ENCODE measurements at places on chromosomes 12 and 14.

GRCh38 chr12:110403976-110404682 is 621 bp upstream of the ANAPC7 start:
- peak; percentile 73 for DNase-seq

- peak; percentile 11 for DNase-seq
These were observed 23.1 kb downstream of the AEBP2 start for GRCh38 chr12:19462406-19462805.

GRCh38 chr12:122830517-122831214 is 4.6 kb upstream of the HIP1R start:
- no peak for DNase-seq

DNA sequence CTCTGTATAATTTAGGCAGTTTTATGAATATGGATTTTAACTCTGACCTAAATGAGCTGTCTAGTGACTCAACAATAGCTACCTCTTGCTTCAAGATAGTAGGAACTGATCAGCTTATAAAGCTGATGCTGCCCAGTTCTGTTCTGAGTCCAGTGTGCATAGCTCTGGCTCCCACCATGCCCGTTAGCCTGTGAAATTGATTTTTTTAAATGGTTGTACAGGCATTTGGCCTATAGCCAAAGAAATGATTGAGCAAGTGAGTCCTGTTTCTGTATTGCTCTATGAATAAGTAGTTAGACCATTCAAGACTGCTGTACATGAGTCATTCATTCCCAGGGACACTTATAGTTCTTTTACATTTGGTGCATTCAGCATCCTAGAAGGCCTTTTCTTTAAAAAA is 36.4 kb downstream of the SAMD4A start:
- DNase-seq: no peak

DNA sequence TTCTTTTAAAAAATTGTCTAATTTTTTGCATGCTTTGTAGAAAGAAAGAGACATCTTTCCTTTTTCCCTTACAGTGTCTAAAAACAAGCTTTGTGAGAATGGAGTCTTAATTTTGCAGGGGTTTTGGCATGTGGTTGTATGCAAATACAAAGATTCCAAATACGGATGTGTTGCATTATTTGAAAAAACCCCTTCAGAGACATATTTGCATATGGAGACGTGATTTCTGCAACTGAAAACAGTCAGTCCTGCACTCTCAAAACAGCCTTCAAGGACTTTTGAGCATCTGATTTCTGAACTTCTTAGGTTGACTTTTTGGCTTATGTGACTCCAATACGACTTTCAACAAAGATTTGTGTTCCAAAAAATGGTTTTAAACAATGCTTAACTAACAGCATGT is 7.8 kb downstream of the IRAK3 start:
- DNase-seq: no peak

GRCh38 chr14:90544566-90544965 is 147.7 kb downstream of the CALM1 start:
- DNase-seq: no peak

GRCh38 chr12:99436584-99436983 is 211.0 kb upstream of the GARIN6 start:
- no peak for DNase-seq

DNA sequence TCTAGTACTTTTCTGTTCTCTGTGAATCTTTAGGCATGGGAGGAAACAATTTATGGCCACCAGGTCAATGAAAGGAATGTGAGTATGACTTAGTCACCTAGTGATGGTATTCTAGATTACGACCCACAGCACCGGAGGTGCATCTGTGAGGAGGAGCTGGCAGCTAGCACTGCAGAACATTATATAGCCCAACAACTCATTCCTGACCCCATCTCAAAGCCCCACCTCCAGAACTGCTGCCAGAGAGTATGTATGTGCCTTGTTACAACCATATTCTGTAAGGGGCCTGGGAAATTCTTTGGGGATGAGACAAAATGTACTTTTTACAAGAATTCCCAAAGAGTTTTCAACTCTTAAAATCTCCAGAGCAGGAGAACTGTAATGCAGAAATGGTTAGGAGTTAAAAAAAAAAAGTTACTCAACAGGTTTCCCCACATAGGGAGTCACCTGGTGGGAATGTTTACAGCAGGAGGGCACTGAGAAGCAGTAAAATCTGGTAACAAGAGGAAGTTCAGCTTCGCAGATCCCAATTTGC is 34.9 kb upstream of the CERS5 start:
- no peak for DNase-seq

GRCh38 chr14:35435177-35435576 is 30.6 kb upstream of the NFKBIA start:
- no peak for DNase-seq

DNA sequence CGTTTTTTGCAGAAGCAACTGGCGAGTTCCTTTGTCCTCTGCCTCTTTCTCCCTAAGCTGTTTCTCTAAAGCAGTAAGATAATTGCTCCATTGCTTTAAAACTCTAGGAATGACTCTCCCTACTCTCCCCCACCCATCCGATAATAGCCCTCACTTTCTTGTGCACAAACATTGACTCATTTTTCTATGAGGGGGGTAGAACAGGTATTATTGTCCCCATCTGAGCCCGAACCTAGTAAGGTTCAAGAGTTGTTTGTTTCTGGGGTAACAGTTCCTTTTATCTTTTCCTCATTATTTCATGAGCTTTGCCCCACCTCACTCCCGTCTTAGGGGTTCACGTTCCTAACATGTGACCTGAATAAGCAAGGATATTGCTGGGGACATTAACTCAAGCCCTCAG is 190.6 kb downstream of the EMP1 start:
- no peak for DNase-seq

DNA sequence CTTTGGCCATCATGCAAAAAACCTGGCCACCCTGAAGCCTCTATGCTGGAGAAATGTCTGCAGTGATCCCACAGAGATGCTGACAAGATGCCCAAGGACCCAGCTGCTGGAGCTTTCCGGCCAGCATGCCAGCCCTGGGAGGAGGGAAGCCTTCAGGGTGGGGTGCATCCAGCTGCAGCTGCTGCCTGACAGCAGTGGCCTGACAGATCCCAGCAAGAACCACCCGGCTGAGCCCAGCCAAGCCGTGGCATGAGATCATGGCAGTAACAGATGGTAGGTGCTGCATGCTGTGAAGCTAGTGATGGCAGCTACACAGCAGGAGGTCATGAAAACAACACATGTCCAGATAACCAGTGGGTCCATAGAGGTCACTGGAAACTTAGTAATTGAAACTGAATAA is 13.8 kb downstream of the CLBA1 start:
- DNase-seq: no peak

DNA sequence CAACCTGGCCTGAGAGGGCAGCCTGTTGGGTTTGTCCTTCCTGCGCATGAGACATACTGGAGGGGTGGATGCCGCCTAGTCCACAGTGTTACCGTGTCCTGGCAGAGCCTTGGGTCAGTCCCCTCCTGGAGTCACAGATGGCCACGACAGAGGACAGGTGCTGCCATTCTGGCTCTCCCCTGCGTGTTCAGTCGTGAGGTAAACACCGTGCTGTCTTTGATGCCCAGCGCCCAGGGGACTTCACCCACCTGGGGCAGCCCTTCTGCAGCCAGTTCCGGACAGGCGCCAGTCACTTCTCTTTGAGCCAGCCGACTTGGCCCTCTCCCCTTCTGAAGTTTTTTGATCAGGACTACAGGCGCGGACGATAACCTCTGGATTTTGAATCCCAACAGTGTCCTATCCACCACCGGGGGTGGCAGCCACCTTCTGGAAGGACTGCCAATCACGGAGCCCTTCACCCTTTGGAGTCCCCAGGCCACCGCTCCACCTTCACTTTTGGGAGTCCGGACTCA is 933.0 kb downstream of the DIO2 start:
- DNase-seq: no peak

- no peak for DNase-seq
These were observed 174.4 kb downstream of the SYT10 start for GRCh38 chr12:33265033-33265731.

DNA sequence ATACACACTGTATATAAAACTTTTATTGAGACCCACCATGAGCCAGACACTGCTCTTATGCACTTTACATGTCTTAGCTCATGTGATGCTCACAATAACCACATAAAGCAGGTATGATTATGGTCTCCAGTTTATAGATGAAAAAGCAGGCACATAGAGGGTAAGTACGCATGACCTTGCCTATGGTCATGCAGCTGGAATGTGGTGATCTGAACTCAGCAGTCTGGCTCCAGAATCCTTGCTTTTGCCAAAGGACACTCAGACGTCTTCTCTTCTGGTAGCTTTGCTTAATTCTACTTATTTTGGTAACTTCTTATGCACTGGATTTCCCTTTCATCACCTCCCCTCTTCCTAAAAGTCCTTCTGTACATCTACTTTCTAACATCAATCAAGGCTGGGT is 103.3 kb upstream of the CRY1 start:
- no peak for DNase-seq

- DNase-seq: no peak
These were observed 185.5 kb upstream of the FAR2 start for GRCh38 chr12:28963554-28963953.

DNA sequence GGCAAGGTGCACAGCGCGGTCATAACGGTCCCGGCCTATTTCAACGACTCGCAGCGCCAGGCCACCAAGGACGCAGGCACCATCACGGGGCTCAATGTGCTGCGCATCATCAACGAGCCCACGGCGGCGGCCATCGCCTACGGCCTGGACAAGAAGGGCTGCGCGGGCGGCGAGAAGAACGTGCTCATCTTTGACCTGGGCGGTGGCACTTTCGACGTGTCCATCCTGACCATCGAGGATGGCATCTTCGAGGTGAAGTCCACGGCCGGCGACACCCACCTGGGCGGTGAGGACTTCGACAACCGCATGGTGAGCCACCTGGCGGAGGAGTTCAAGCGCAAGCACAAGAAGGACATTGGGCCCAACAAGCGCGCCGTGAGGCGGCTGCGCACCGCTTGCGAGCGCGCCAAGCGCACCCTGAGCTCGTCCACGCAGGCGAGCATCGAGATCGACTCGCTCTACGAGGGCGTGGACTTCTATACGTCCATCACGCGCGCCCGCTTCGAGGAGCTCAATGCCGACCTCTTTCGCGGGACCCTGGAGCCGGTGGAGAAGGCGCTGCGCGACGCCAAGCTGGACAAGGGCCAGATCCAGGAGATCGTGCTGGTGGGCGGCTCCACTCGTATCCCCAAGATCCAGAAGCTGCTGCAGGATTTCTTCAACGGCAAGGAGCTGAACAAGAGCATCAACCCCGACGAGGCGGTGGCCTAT is 875 bp downstream of the HSPA2 start:
- no peak for DNase-seq

- no peak for DNase-seq
These were observed 52.3 kb upstream of the BCL11B start for GRCh38 chr14:99324291-99324690.

- DNase-seq: no peak
These were observed 84.3 kb downstream of the PLCZ1 start for GRCh38 chr12:18653465-18653864.

DNA sequence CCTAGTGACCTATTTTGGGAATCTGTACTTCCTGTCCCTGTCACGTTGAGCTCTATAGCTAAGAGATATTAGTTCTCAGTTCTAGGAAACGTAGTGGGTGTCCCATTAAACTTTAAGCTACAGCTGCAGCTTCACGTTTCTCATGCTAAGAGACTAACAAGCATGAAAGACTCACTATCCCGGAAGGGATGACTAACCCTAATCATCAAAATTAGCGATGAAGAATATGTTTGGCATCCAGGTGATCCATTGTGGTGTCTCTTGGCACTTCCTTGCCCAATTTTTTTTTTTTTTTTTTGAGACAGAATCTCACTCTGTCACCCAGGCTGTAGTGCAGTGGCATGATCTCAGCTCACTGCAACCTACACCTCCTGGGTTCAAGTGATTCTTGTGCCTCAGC is 11.0 kb upstream of the LALBA start:
- DNase-seq: no peak

- no peak for DNase-seq
These were observed 236.1 kb downstream of the CACNA1C start for GRCh38 chr12:2288875-2289274.

DNA sequence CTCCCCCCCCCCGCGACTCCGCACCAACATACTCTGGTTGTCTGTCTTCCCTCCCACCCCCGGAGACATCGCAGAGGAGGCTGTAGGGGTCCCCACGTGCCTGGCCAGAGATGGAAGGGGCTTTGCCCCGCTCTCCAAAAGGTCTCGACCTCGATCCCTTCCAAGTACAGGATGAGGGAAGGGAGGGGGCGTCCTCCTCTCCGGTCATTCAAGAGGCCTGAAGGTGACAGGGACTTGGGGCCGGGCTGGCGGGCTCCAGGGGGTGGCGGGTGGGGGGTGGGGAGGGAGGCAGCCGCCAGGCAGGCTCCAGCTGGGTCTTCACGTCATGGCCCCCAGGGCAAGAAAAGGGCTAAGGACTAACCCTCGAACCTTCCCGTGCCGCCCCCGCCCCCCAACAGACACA is 15.1 kb downstream of the TBX3 start:
- DNase-seq: no peak

DNA sequence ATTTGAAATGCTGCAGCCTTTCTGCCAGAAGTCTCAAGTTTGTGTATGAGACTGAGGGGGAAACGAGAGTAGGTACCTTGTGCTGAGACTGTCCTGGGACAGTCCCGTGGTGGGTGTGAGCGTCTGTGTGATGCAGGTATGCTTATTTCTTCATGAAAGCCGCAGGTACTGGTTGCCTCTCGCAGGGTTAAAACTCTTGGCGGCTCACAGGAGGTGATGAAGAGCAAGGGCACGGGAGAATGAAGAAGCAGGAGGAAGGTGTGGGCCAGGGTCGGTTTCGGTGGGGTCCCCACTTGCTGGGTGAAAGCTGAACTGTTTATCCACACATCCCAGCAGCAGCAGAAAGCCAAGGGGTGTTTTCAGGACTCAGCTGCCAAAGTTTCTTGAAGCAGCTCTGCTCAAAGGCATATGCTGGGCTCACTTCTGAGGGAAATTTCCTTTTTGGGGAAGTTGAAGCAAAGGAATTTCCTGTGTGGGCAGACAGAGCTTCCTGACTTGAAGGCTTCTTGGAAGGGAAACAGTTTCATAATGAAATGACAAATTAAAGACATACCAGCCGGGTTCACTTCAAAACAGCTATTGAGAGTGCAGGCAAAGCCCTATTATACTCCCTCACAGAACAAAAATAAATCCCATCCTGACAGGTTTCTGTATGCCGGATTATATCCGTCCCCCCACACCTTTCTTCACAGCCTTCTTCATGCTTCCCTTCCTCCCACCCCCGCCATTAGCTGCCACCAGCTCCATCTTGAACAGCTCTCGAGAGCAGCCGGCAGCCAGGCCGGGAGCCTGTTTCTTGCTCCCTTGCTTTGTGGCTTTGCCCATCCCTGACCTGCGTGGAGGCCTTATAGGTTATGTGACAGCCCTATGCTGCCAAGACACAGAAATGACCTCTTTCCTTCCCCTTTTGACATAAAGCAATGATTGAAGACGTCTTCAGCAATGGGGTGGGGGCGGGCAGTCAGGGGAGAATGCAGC is 116.6 kb downstream of the ETV6 start:
- DNase-seq: no peak

DNA sequence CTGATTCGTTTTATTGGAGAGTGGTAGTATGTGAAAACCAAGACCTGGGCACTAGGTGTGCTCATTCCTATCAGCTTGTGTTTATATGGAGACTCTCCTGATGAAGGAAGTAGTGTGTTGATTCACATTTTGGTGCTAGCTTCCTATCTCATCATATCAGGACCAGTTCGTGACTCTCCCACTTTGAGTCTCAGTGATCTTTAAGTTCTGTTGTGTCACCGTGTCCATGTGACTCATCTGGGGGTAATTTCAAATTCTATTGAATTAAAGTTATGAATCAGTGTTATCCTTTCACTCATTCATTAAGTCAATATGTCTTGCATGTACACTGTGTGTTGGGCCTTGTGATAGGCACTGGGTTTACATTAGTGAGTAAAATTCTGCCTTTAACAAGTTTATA is 180.2 kb downstream of the CACNA1C start:
- no peak for DNase-seq

Measured in NCI-H1417 treated with DMSO at 0.1 percent for 48 hours (cell line).